Neural crest cell (in vitro differentiated cells): ENCODE measurements at places on chromosomes 2 and 18.

- no peak for DNase-seq
These were observed 379.4 kb downstream of the RIT2 start for GRCh38 chr18:42736074-42736473.

- no peak for DNase-seq
These were observed 214.2 kb downstream of the PTGR3 start for GRCh38 chr18:74994502-74995418.

DNA sequence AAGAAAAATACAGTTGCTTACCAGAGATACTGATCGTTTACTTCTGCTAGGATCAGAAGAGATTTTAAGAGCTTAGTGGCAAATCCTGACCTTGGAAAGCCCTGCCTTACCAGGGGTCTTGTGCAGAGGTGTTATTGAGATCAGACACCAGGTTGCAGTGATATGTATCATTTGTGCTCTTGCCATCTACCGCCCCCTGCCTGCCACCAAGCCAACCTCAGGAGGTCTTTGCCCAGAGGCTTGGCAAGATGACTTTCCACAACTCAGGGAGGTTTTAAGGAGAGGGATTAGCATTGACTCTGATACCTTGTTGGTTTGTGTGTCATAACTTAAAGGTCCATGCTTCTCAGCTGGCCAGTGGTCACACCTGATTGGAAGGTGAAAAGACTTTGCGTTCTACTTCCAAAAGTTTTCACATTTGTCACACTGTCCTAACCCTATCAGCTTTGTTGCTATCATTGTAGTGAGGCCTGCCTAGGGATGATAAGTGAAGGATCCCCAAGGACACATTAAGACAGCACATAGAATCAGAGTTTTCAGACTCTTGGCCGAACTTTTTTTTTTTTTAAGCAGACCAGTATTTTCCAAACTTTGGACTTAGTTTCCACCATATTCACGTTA is 46.2 kb upstream of the MGAT5 start:
- peak; percentile 15 for DNase-seq

GRCh38 chr2:207165121-207166038 is at the start of gene KLF7:
TSS of gene KLF7 (minus strand) at chr2:207165948. CDS start at chr2:207165568, 380 bp downstream.
- peak; percentile 40 for DNase-seq

DNA sequence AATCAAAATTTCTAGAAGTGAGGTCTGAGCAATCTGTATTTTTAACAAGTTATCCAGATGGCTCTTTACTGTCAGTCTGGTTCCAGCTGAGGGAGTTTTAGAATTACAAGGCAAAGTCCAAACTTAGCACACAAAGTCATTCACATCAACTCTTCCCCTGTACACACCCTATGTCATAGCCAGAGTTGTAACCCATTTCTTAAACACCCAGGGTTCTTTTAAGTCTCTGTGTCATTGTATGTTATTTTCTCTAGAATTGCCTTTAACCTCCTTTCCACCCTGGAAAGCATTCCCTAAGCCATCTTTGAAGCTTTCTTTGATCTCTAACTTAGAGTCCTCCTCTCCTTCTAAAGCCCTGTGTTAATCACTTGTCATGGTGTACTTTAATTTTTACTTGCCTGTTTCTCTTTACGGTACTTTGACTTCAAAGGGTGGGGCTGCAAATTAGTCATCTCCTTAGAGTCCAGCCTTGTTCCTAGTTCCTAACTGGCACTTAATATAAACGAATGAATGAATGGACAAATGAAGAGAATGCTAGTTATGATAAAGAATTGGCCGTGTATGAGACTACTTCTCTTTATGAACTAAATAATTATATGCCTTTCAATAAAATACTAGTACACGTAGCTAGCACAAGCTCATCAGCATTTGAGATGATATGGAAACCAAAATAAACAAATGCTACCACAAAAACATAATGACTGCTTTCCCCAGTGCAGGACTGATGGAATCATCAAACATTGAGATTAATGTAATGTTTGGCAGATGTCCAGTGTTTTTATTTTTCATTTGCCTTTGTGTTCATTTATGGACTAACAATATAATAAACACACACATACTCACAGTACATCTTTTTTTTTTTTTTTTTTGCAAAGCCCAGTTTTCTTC is 11.9 kb upstream of the ACTR3 start:
- no peak for DNase-seq

DNA sequence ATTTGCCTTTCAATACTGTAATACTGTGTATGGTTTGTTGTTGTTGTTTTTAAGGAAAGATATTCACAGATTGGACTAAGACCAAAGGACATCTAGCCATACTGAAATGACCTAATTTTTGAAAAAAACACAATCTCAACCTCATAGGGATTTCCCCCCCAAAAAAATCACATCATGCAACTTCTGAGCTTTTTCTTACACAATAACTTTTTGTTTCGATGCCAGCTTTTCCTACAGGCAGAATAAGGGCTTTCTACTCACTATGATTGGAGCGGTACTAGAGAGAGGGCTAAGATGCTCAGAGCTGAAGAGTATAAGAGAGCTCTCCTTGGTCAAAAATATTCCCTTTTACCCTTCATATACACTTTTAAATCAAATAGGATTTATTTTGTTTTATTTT is 32.4 kb upstream of the SLC3A1 start:
- DNase-seq = no peak

DNA sequence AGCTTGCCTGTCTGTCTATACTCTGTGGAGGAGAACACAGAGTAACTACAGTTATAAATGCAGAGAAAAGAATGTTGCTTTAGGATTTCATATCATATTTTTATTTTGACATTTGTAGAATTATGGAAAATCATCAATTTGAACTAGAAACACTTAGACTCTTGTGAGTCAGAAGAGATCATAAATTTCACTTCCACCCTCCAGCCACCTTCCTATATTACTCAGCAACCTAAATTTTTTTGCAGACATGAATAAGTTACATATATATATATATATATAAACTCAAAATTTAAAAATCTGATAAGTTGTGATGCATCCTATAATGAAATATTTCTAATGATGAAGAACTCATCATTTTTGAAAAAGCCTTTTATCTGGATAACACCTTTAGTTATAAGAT is 172.3 kb downstream of the PIEZO2 start:
- DNase-seq = no peak

DNA sequence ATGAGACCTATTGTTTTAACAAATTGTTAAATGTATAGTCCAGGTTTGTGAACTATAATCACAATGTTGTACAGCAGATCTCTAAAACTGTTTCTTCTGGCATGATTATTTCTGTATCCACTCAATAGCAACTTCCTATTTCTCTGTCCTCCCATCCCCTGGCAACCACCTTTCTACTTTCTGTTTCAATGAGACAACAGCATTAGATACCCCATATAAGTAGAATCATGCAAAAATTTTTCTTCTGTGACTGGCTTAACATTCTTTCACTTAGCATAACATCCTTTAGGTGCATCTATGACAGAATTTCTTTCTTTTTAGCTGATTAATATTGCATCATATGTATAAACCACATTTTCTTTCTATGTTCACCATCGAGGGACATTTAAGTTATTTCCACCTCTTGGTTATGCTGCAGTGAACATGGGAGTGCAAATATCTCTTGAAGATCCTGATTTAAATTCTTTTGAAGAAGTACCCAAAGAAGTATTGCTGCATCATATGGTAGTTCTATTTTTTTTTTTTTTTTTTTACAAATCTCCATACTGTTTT is 713.5 kb downstream of the LRP1B start:
- DNase-seq = no peak
